ENCODE measurements at places on chromosomes 6 and 20. TPM values are rescaled to one million over a fixed set of nuclear protein-coding genes. Genes with fewer than 3 reads are reported as not detected.

The LATS1 gene
- 36.1 TPM for total RNA-seq

DNA sequence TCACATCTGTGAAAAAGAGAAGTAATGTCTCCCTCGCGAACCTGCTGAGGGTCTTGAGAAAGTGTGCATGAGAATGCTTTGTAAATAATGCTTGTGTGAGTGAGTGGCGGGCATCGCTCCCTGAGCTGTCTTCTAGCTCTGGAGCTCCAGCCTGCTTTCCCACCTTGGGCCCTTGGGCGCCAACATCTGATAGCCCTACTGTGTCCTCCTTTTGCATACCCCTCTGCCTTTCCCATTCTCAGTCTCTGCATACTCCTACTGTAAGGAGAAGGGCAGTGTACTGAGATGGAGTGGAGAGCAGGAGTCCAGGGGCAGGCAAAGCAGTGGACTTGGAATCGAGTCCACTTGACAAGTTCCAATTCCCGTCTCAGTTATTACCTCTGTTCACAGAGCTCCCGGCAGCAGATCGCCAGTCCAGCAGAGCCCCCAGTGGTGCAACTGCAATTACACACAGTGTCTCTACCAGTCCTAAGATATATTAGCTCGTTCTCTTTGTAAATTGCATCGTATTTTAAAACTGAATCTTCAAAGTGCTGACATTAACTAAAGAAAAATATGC lies 847 bp upstream of the NCR2 start:
- no peak for DNase-seq

DNA sequence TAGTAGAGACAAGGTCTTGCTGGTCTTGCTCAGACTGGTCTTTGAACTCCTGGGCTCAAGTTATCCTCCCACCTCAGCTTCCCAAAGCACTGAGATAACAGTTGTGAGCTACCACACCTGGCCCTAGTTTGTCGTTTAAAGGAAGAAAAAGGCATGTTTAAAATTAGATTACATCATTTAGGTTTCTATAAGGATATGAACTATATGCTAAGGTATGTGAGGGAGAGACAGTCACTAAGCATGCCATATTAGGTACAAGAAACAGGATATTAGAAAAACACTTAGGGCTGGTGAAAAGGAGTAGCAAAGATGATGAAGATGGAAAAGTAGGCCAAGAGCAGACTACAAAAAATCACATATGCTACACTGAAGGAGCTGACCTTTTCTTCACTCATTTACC lies 106.4 kb downstream of the ASCC3 start:
- DNase-seq, result no peak

The OXT gene
- total RNA-seq, result 1.1 TPM

The MTG2 gene
- 9.5 TPM for total RNA-seq

- DNase-seq, result no peak
Measured at GRCh38 chr6:139877828-139878405, 503.5 kb upstream of the CITED2 start.

The NFS1 gene
- 11.5 TPM for total RNA-seq

DNA sequence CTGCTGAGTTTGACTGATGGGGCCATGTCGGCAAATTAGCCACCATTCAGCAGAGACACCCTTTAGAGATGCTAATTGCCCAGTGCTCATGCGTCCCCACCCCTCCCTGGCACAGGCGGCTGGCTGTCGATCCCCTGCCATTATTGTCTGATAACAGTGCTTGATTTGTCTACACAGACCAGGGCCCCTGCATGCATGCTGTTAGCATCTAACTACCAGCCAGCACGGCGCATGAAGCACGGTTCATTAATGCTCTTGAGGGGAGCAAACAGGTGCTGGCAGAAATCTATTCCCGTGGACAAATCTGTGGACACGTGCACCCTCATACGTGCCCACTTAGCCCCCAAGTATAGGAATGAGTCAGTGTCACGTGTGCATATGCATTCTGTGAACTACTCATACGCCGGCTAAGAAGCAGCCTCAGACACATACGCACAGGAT lies 32.2 kb downstream of the KCNB1 start:
- no peak for DNase-seq

DNA sequence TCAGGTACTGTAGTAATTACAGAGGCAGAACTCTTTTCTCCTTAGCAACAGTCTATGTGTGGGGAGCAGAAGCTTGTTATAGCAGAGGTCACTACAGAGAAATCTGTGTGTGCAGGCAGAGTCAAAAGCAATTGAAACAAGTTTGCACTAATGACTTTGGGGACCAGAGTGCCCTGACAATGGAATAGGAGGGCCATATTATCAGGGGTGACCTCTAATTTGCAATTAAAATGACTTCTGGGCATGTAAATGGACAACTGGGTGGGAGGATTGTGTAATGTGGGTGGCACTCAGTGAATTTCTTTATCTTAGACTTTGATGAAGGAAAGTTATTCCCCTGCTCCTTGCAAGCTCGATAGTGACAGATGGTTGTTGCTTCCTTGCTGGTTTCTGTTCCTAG lies 127.2 kb downstream of the PLCB4 start:
- DNase-seq, result no peak

The PIM1 gene
- total RNA-seq, result 183 TPM

Measured in CD4-positive, alpha-beta T cell (primary cell).